ENCODE measurements at places on chromosomes 5 and 9.

DNA sequence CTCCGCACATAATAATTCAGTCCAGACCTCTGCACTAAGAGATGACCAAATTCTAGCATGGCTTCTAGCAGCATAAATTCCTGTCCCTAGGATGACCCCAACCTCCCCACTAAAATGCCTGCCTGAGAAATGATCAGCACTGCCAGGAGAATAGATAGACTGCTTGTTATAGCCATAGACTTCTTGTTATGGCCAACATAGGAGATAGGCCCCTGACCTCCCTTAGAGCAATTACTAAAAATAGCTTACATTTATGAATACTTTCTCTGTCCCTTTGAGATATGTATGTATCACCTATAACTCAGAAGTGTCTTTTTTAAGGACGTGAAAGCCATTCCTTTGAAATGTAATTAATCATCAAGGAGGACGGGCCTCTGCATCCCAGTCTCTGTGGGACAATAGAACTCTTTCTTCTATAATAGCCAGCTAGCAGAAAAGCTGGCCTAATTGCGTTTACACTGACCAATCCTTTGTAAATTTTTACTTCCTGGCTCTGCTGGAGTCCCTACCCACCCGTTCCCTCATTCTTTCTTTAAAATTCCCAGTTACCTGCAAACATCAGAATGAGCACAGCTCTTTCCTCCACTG, 1002.7 kb downstream of the CDH18 start:
- DNase-seq: no peak

GRCh38 chr9:124576751-124577150, 69.6 kb upstream of the NR5A1 start:
- no peak for DNase-seq

GRCh38 chr5:127492854-127493738, 24.3 kb upstream of the PRRC1 start:
- no peak for DNase-seq

GRCh38 chr5:168879929-168880328, 300.8 kb upstream of the PANK3 start:
- DNase-seq: peak; percentile 33

DNA sequence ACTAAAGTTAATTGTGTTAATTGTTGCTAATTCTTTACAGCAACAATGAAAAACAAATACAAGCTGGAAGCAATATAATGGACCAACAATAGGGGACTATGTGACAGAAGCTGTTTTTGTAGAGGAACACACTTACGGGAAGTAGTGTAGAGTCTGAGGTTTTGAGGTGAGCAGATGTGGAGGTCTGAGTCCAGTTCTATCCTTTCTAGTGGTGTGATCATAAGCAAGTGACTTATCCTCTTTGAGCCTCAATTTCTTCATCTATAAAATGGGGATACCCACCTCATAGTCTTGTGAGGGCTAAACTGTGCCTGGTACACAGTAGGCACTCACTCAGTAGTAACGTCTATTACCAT, 28.3 kb downstream of the ALG2 start:
- DNase-seq: no peak

DNA sequence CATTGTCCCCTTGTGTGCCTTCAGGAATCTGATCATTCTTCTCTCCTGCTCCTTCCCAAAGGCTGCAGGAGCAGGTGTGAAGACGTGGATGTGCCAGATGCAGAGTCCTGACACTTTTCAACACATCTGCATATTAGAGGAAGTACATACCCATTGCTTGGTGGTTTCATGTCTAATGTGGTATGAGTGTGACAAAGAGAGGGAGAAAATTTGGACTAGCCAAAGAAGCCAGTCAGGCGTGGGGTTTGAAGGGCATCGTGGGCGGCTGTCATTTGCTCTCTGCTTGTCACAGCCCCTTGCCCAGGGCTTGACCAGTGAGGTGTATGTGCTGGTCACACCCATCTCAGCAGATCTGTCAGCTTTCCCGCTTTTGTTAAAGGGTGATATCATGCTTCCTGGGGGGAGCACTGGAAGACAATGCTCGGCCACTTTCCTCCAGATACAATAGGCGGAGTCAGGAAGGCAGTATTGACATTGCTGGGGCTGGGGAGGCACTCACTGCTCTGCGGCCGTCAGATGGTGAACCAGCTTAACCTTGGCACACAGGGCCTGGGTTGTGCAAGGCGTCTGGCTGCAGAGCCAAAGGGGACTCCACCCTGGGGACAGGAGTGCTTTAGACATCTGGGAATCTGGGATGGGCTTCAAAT, 8.6 kb downstream of the TEK start:
- DNase-seq: no peak

DNA sequence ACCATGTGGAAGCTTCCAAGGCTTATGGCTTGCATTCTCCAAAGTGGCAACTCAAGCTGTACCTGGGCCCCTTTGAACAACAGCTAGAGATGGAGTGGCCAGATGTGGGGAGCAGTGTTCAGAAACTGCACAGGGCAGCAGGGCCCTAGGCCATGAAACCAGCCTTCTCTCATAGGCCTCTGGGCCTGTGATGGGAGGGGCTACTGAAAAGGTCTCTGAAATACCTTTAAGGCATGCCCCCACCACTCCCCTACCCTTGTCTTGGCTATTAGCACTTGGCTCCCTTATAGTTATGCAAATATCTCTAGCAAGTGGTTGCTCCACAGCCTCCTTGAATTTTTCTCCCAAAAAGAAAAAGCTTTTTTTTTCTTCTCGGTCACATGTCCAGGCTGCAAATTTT, 1014.6 kb downstream of the DTWD2 start:
- no peak for DNase-seq

- no peak for DNase-seq
These were observed 132.1 kb downstream of the KDM4C start for GRCh38 chr9:6889868-6890267.

DNA sequence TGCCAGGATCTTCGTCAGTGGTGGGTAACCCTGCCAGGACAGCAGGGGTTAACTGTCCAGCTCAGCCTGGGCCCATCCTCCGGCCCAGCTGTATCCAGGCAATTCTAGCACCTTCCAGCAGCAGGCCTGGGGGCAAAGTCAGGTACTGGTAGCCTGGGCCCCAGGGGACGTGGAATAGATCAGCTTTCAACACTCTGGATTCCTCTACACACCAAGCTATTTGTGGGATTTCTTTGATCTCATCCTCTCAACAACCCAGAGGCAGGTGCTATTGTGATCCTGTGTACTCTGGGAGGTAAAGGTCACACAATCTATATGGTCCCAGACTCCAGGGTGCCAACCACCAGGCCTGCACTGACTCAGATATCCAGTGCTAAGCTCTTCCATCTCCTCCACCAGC, 8.7 kb upstream of the SPOUT1 start:
- no peak for DNase-seq

DNA sequence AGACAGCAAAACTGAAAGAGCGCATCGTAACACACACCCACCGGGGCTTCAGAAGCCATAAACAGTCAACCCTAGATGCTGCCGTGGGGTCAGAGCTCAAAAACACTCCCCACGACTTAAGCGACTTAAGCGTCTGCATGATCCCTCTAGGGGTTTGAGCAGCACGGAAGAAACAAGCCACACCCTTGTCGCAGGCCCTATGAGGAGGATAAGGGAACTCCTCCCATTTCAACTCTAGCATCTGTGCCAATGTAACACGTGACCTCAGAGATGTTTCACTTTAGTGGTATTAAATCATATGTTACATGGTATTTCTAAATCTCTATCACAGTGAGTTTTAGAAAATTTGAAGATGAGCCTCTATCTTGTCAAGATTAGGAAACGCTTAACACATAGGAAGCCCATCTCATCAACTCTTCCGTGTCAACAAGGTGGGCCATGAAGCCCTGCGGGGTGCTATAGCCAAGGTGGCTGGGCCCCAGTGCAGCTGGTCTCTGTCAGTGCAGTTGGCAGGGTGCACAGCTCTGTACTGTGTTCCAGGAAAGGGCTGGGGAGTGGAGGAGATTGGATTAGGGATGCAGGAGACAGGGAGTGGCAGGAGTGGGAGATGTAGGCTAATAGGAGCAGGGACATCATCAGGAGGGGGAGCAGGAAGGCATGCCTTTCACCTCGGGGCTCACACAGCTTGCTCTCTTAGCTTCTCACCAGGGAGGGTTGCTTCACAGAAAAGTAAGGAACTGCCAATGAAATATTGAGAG, 33.1 kb downstream of the ZCCHC9 start:
- no peak for DNase-seq

GRCh38 chr5:92599217-92599810, 981.7 kb downstream of the NR2F1-AS1 start:
- no peak for DNase-seq

- no peak for DNase-seq
These were observed 197.5 kb downstream of the MAPKAP1 start for GRCh38 chr9:125509476-125509875.

- peak; percentile 32 for DNase-seq
These were observed 177.6 kb downstream of the DEPDC1B start for GRCh38 chr5:60522292-60522905.

DNA sequence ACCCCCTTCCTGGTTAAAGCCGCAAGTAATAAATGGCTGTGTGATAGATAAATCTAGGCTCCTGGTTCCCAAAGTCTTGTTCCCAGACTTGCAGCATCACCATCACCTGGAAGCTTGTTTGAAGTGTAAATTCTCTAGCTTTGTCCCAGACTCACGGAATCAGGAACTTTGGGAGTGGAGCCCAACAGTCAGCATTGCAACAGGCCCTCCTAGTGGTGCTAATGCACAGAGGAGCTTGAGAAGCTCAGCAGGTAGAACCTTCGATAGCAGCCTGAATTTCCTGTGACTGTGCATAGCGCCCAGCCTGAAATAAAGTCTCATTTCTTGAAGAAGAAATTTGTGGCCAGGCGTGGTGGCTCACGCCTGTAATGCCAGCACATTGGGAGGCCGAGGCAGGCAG, 30.3 kb upstream of the MELK start:
- DNase-seq: no peak

GRCh38 chr5:157252711-157253465, 13.0 kb upstream of the CYFIP2 start:
- DNase-seq: no peak

DNA sequence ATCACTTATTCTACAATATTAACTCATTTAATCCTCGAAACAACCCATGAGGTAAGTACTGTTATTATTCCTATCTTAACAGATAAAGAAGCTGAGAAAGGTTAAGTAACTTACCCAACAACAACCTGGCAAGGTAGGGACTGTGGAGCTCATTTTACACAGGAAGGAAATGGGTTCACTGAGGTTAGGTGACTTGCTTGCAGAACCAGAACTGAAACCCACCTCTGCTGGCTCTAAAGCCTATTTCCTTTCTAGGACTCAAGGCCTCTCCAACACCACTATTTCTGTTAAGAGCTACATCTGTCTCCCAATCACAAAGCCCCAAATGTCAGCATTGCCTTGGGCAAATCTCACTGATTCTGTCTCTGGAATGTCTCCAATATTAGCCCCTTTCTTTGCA, 38.9 kb upstream of the IFNK start:
- DNase-seq: peak; percentile 25

GRCh38 chr5:169550227-169550626, 33.3 kb upstream of the SPDL1 start:
- no peak for DNase-seq

- DNase-seq: no peak
These were observed 174.0 kb upstream of the IL12B start for GRCh38 chr5:159504106-159504856.

GRCh38 chr5:68169903-68170302, 45.7 kb upstream of the PIK3R1 start:
- DNase-seq: no peak

DNA sequence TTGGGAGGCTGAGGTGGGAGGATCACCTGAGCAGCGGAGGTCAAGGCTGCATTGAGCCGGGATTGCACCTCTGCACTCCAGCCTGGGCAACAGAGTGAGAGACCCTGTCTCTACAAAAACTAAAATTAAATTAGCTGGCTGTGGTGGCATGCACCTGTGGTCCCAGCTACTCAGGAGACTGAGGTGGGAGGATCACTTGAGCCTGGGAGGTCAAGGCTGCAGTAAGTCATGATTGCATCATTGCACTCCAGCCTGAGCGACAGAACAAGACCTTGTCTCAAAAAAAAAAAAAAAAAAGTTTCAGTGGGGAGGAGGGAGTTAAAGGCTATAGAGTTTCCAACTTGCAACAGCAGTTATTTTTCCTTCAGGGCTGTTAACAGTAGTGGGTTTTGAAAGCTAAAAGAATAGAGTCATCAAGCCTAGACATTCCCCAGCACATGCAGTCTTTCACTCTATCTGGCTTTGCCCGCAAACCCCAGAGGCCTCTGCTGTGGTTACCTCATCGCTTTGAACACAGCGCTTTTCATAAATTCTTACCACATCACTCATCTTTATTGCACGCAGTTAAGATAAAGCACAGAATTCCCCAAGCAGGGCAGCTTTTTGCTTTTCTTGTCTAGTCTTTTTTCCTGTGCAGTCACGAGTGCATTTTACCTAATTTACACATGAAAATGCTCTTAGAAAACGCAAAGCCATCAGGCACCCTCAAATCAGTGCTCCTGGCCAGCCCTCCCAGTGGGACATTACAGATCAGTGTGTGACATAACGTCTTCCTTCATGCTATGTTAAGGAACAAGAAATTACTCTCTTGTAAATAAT, 8.7 kb upstream of the SLC2A8 start:
- peak; percentile 33 for DNase-seq

GRCh38 chr5:174935854-174936474, 211.6 kb downstream of the MSX2 start:
- peak; percentile 39 for DNase-seq

DNA sequence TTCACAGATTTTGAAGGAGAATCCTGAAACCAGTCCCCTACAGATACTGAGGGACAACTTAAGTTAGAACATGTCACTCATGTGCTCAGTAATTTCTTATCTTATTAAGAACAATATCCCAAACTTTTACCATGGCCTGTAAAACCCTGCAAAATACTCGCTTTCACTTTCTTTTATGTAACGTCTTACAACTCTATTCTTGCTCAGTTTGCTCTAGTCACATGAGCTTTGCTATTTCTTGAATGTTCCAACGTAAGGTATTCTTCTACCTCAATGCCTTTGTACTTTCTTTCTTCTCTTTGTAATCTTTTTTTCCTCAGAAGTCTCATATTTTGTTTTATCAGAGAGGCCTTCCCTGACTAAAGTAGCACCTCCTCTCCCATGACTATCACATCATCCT, 14.1 kb downstream of the TMEM38B start:
- no peak for DNase-seq

DNA sequence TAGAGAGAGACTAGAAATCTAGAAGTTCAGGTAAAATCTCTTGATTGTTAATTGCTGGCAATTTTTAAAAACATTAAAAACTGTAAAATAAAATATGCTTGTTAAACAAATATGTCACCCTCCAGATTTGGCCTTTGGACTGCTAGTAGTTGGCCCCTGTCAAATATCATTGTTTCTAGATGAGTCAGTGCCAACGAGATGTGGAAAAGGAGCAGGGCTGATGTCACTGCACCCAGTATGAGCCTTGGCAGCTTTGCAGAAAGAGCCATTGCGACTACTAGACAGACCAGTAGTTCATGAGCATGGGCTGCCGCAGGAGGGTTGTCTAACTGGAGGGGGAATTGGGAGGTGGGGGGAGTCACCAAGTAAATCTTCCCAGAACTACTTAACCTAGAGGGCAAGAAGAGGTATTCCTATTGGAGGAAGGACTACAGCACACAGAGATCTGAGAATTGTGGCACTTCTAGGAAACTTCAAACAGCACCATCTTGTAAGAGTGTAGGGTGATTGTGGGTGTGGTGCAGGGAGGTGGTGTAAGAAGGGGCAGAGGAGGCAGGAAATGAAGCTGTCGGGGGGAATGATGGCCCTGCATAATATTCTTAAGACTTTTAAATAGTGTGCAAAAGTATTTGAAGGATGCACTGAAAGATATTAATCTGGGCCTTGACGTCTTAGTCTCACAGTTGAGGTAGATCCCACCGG, 7.1 kb upstream of the DOCK2 start:
- DNase-seq: no peak

- peak; percentile 17 for DNase-seq
These were observed 231.3 kb downstream of the NPR3 start for GRCh38 chr5:32942225-32942989.
